Hepatic stellate cell (primary cell): ENCODE measurements at places on chromosomes 2 and 18.

- DNase-seq: no peak
These were observed 26.6 kb downstream of the HS1BP3 start for GRCh38 chr2:20624156-20624883.

- no peak for DNase-seq
These were observed 61.3 kb upstream of the SLC8A1 start for GRCh38 chr2:40513201-40513600.

GRCh38 chr18:33558529-33558928 is 19.5 kb upstream of the ASXL3 start:
- no peak for DNase-seq

DNA sequence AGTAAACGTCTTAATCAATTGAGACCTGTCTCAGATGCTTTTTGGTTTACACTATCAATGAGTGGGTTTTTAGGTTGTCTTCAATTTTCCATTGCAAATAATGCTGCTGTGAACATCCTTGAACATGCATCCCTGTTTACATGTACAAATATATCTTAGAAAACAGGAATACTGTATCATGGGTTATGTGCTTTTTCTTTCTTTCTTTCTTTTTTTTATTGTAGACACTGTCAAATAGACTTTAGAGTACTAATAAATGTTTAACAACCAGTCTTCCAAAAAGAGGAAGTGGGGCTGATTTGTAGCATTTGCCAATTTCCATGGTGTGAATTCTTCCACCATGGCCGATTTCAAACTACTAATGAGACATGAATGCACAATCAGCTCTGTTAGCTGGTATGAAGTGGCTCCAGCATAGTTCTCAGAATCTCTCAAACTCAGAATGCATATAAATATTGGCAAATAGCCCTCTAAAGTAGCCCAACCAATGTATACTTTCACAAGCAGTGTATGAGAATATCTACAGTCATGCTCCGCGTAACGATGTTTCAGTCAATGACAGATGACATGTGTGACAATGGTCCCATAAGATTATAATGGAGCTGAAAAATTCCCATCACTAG is 50.3 kb upstream of the B3GNT2 start:
- DNase-seq: no peak

DNA sequence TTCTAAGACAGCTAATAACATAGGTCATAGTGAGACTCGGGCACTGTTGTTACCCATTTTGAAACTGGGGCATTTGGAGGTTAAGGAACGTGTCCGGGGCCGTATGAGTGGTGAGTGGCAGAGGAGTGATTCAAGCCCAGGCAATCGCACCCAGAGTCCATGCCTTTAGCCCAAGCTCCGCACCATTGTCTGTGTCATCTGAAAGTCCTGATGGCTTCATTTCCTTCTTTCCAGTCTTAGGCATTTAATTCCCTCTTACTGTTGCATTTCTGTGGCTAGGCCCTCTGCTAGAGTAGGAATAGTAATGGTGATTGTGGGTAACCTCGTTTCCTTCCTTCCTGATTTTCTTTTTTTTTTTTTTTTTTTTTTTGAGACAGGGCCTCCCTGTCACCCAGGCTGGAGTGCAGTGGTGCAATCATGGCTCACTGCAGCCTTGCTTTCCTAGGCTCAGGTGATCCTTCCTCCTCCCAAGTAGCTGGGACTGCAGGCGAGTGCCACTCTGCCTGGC is 49.8 kb upstream of the ASB1 start:
- DNase-seq: no peak

DNA sequence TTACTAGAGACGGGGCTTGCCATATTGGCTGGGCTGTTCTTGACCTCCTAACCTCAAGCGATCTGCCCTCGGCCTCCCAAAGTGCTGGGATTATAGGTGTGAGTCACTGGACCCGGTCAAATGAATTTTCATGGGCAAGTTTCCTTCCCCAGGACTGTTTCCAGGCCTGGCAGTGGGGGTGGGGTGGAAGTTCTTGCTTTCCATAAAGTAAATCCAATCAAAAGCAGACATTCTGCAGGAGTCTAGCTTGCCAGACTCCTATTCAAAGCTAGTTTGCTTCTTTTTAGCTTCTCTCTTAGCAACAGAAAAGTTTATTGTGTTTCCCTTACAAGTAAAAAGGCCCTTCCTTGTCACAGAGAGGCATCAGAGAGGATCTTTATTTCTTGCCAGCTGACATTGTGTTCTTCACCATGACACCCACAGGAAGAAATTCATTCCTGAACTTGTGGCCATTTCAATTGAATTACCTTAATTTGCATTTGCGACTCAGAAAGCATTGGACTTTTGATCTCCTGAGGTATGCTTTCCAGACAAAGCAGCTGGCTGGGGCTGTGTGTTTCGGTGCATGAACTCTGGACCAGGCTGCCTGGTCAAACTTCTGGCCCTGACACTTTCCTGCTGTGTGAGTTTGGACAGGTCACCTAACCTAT is 37.9 kb downstream of the LYPD1 start:
- DNase-seq: no peak

GRCh38 chr2:187310701-187311100 is 137.4 kb downstream of the CALCRL start:
- no peak for DNase-seq

- DNase-seq: no peak
These were observed 90.5 kb downstream of the NDUFA10 start for GRCh38 chr2:239934571-239935171.
